Cardiac muscle cell (in vitro differentiated cells and primary cell): ENCODE measurements at places on chromosomes 1 and 21. TPM values are rescaled to one million over a fixed set of nuclear protein-coding genes. Genes with fewer than 3 reads are reported as not detected.

The KCNT2 gene
- total RNA-seq = 2.7 and 5.0 TPM in 2 replicates

DNA sequence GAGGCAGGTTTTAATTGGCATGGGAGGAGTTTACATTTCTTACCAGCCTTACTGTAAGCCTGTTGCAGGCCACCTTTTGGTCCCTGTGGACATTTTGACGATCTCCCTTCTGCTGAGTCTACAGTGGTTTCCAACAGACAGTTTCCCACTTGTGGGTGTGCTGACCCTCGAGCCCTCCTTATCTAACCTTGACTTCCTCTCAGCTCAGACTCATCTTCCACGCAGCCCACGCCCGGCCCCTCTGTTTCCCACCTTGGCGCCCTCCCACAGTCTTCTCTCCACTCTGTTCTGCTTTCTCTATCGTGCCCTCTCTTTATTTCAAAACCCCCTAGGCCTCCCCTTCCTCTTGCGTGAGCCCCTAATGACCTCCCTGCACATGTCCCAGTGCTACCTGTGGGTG, 6.1 kb upstream of the ARL8A start:
- DNase-seq = no peak

DNA sequence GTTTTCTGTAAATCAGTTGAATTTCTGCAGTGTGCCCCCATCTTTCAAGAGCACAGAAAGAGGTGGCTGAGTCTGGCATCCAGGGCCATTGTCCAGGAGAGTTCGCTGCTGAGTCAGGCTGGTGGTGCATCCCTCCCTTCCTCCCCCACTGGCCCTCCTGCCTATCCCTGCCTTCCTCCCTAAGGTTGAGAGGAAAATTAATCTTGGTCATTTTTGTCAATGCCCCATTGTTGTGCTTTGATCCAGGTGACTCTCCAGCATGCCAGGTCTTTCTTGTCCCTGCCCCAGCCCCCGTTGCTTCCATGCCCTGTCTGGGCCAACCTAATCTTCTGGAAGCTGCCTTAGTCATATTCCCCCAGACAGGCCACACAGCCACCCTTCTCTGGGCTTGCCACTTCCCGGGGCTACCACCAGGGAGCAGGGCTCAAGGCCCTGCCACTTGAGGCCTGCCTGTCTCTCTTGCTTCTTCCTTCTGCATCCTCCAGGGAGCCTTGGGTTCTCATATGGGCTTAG, 26.6 kb downstream of the PROK1 start:
- DNase-seq = no peak

DNA sequence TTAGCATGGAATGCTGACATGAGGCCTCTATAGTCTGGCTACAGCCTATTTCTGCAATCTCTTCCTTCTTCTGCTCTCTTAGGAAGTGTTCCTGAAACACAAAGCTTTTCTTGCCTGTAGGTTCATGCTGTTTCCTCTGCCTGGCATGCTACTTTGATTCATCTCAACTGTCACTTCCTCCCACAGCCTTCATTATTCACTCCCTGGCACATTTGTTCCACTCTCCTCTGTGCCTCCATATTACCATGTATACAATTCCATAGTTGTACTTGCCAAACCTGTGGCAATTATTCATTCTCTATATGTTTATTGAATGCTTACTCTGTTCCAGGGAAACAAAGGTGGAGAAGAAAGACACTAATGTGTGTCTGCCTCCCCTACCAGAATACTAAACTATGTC, 210.2 kb downstream of the LRRC7 start:
- DNase-seq = no peak

DNA sequence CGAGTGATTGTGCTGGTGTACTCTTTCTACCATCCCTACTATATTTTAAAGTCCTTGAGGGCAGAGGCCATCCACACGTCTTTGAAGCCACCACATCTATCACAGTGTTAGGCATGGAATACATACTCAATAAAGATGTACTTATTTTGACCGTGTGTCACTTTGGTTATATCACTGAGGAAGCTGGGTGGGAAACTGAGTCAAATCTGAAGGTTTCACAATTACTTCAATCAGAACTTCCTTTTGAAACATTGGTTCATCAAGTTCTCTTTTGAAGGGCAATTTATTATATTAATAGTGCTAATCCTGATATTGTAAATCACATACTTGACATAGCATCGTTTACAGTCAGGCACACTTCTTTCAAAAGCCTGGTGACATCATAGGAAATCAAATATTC, 53.3 kb upstream of the ATP1B1 start:
- DNase-seq = no peak
